Stimulated activated CD4-positive, alpha-beta T cell treated with anti-CD3 and anti-CD28 coated beads, TNF-alpha, amount 100 ng/mL, for 24 hours (primary cell): ENCODE measurements at places on chromosomes 3 and 15.

- peak; percentile 60 for DNase-seq
These were observed 10.0 kb downstream of the MRPS25 start for GRCh38 chr3:15055019-15055557.

GRCh38 chr15:75167588-75168350, 33.9 kb upstream of the C15orf39 start:
- DNase-seq, result no peak

- DNase-seq, result no peak
These were observed 46.8 kb downstream of the PIK3CA start for GRCh38 chr3:179194931-179195330.

GRCh38 chr3:179526482-179526881, 36.2 kb upstream of the ACTL6A start:
- no peak for DNase-seq

GRCh38 chr3:181915551-181915950, 203.8 kb downstream of the SOX2 start:
- DNase-seq, result no peak

DNA sequence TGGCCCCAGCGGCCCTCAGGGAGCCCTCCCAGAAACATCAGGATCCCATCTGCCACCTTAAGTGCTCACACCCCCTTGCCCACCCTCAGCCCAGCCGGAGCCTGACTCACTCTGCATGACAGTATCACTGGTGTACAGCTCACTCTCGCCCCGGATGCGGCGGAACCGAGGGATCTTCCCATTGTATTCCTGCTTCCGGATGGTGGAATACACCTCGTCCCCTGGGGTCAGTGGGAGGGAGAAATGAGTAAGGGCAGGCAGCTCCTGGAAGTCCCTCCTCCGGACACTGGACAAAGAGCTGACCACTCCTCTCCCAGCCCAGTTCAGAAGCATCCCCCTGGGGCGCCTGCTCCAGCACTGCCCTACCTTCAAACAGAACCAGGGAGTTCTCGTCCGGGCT, 16.5 kb downstream of the SEMA7A start:
- DNase-seq, result no peak

GRCh38 chr3:100270215-100270583, 9.4 kb downstream of the TBC1D23 start:
- DNase-seq, result no peak

- no peak for DNase-seq
These were observed 9.3 kb downstream of the EIF2B5 start for GRCh38 chr3:184144505-184144904.
